Thoracic aorta (tissue), 2 donors: ENCODE measurements at places on chromosomes 3 and 15. TPM values are rescaled to one million over a fixed set of nuclear protein-coding genes. Genes with fewer than 3 reads are reported as not detected.

The AMT gene
- 7.2 TPM for total RNA-seq

GRCh38 chr3:117398141-117398899 lies 688.7 kb downstream of the TUSC7 start:
- H3K27me3 ChIP-seq: no peaks in the 10 kb centered on the region
- H3K36me3 ChIP-seq: no peaks in the 10 kb centered on the region
- H3K4me3 ChIP-seq: no peak overlapping the region
- DNase-seq: no peak
- no peak overlapping the region for H3K27ac ChIP-seq
- H3K4me1 ChIP-seq: no peaks in the 10 kb centered on the region

DNA sequence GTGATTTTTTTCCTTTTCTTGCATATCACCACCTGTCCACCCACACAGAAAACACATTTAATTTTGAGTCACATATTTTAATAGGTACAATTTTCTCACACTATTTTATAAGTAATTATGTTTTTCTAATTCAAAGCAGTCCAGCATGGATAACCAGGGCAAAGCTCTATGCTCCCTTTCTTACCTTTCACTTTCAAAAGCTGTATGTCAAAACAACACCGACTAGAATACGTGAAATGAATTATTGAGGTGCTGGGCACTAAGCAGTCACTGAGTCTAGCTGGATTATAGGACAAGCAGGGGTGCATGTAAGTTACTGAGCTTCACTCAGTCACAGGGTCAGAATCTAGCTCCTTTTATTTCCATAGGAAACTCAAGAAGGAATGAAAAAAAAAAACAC lies 60.6 kb downstream of the LSAMP start:
- no peaks in the 10 kb centered on the region for H3K27me3 ChIP-seq
- H3K27ac ChIP-seq: no peak overlapping the region
- H3K36me3 ChIP-seq: no peaks in the 10 kb centered on the region
- DNase-seq: no peak

The KNG1 gene
- not detected for total RNA-seq

- H3K36me3 ChIP-seq: peaks cover 78% of the 10 kb centered on the region
- no peaks in the 10 kb centered on the region for H3K27me3 ChIP-seq
Measured at GRCh38 chr3:14158370-14158769, 20.0 kb downstream of the XPC start.
